GM12865 (cell line): ENCODE measurements at places on chromosomes 1 and 21.
A peak's percentile ranks its signal among the peaks of the same experiment; 100 is the strongest.

- DNase-seq, result no peak
Measured at GRCh38 chr1:154006136-154006535, 15.6 kb downstream of the RPS27 start.

DNA sequence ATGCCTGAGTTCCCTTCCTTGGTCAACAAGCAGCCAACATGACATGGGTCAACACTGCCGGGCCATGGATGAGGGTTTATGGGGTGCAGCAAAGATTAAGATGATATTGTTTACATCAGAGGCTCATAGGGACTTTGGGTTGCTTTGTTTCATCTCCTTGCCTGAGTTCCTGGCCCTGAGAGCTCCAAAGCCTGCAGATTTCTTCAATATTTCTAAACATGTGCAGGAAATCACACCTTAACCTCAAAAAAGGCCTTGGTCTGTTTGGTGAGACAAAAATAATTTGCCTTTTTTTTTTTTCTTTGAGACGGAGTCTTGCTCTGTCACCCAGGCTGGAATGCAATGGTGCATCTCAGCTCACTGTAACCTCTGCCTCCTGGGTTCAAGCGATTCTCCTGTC is 876 bp downstream of the SLAMF8 start:
- DNase-seq, result peak; percentile 21

- DNase-seq, result peak; percentile 66
Measured at GRCh38 chr1:248696261-248696660, 6.3 kb downstream of the OR14I1 start.

- DNase-seq, result peak; percentile 51
Measured at GRCh38 chr1:90358448-90358847, 358.7 kb downstream of the BARHL2 start.

DNA sequence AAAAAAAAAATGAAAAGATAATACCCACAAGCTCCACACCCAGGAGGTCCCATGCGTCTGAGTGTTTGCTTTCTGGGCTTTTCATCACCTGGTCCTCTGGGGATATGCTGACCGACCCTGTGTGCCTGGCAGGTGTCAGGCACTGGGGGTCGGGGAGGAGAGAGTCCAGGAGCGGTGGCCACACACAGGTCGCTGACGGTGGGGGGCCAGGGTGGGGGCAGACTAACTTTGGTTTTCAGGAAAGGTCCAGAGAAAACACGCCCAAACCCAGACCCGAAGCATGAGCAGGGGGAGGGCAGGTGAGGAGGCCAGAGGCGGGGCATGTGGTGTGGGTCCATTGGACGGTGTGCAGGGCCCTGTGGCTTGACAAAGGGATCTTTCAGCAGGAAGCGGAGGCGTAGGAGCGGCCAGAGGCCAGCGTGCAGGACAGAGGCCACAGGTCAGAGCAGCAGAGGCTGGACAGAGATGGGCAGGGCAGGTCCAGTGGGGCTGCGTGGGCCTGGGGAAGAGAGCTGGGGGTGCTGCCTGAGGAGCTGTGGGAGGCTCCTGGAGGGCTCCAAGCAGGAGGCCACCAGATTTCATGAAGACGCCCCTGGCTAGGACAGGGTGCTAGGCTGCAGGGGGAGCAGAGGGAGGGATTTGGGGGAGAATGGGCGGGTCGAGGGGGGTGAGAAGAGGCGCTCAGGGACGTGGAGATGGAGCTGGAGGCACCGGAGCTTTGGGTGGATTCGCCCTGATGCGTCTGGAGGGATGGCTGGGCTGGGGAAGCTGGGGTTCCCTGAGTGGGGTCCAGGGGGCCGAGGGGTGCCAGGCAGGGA is 15.8 kb downstream of the RNF223 start:
- no peak for DNase-seq

- DNase-seq, result no peak
Measured at GRCh38 chr1:15083578-15083977, 70.0 kb upstream of the TMEM51 start.

DNA sequence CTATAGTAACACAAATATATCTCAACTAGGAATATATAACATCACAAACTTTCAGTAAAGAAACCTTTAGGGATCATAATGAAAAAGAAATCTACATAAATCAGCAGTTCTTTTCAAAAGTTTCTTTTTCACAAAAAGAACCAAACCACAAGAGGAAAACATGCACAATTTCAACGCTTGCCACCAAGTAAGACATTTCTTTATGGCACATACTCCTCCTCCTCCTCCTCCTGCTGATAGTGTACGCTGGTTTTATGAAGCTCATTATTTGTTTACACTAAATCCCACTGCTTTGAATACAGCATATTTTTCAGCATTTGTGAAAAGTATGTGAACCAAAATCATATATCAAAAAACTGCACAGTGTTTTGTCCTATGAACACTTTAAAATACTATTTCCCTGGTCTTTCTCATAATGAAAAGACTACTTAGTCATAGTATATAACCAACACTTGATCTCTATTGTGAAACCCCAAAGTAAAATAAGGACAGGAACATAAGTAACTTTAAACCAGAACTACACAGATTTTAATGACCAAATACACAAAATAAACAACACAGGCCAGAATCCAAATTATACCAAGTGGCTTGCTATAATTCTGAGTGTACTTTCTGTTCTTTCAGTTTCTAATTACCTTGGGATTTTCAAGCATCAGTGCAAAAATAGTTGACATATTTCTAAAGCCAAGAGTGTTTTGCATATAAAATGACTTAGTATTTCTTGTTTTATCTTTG is 184.2 kb downstream of the EIF4G3 start:
- peak; percentile 16 for DNase-seq

GRCh38 chr1:26546819-26547218 is 17.3 kb downstream of the RPS6KA1 start:
- no peak for DNase-seq

DNA sequence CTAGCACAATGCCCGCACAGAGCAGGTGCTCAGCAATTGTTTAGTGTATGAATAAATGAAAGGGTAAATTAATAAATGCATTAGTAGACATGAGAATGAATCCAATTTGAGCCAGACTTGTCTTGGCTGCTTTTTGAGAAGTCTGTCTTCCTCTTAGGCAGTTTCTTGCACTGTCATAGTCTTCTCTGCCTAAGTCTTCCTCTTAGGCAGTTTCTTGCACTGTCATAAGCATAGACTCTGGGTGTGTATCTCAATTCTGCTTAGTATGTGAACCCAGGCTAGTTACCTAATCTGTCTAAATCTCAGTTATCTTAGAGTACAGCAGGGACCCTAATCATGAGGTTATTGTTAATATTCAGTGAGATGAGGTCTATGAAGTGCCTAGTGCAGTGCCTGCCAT is 27.2 kb downstream of the NHLH2 start:
- DNase-seq, result no peak
